Stimulated activated CD4-positive, alpha-beta T cell treated with anti-CD3 and anti-CD28 coated beads, Interleukin-4, amount 100 ng/mL, for 4 hours (primary cell): ENCODE measurements at places on chromosomes 2 and 18.

GRCh38 chr2:240811346-240812300, 8.4 kb downstream of the KIF1A start:
- DNase-seq = no peak

GRCh38 chr2:30684026-30684425, 123.2 kb downstream of the CAPN13 start:
- no peak for DNase-seq

- no peak for DNase-seq
These were observed 4.5 kb upstream of the TMBIM1 start for GRCh38 chr2:218296847-218297246.

- DNase-seq = no peak
These were observed 1140.4 kb downstream of the LRP1B start for GRCh38 chr2:140990416-140990815.

DNA sequence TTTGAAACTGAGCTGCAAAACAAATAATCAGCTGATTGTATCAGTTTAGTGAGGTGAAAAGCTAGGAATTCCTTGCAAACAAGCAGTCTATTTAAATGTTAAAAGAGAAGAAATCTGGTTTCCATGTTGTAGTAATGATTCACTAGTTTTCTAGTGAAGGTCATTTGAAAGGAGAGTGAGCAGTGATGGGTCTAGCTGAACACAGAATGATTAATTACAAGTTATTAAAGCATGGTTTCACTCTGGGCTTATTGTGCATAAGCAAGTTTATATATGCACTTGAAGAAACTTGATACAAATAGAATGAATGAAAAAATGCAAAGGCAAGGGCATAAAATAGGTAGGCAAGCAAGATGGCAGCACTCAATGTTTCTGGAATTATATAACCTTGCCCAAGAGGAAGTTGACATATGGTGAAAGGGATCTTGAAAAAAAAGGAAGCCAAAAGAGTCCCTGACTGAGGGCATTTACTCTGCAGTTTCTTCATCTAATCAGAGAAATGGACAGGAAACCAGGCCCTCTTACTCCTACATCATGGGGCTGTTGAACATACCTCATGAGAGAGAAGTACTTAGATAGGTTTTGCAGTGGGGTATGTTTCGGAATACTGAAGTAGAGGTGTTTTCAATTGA, 53.2 kb downstream of the PLCL1 start:
- no peak for DNase-seq

GRCh38 chr2:231169488-231169887, 28.9 kb upstream of the ARMC9 start:
- DNase-seq = no peak

DNA sequence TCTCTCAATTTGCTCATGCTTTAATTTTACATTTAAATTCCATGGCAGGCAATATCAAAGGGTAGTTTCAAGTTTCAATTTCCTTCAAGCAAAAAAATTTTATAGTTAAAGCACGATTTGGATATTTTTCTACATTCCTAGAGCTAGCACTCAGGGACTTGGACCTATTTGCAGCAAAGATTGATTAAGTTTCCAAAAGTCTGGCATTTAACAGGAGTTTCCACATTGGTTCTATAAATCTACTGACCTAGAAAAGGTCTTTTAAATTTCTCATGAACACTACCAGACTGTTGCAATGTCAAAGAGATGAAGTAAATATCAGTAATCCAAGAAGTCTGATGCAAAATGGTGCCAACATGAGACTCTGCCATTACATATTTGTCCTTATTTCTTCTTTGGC, 253.7 kb upstream of the LINC00305 start:
- no peak for DNase-seq

DNA sequence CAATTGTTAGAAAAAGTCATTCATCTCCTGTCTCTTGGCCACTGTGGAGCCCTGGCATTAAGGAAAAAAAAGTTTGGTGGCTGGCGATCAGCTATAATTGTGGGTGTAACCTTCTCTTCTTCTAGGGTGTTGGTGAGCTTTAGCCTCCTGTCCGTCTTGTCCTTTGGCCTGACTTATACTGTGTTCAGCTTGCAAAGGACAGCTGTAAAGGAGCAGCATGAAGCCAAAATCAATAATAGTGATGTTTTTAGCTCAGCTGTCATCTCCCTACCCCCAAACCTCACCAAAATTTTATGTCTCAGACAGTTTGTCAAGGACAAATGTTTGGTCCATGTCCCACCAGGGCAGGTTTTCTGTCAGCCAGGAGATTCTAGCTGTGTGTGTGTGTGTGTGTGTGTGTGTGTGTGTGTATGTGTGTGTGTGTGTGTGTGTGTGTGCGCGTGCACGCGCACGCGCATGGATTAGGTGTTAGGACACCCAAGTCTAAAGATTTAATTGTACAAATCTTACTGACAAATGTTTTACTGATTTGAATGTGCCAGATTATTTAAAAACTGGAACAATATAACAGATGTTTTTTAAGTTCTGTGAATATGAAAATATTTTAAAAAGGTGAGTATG, 109.2 kb downstream of the PTPRM start:
- no peak for DNase-seq

GRCh38 chr2:173355866-173356508, 1.3 kb downstream of the CDCA7 start:
- DNase-seq = no peak

- DNase-seq = no peak
These were observed 68.7 kb upstream of the WIPF1 start for GRCh38 chr2:174666312-174666711.

GRCh38 chr2:104944495-104944894, 90.6 kb downstream of the POU3F3 start:
- no peak for DNase-seq

- no peak for DNase-seq
These were observed 890.1 kb upstream of the PIK3C3 start for GRCh38 chr18:41064916-41065315.

GRCh38 chr2:88247531-88247930, 77.4 kb downstream of the THNSL2 start:
- peak; percentile 5 for DNase-seq

DNA sequence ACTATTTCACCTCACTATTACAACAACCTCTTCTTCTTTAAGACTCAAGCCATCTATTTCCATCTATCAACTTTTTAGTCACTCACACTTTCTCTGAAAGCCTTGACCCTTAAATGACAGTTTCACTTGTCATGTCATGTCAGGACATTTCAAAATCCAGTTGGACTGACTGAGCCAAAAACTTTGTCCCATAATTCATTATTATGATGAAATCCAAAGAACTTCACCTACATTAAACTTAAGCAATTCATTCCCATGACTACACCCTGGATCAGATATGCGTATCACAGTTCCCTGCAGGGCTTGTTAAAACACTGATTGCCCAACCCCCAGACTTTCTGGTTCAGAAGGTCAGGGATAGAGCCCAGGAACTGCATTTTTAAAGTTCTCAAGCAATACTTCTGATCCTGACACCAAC, 26.5 kb downstream of the LDAH start:
- DNase-seq = no peak

DNA sequence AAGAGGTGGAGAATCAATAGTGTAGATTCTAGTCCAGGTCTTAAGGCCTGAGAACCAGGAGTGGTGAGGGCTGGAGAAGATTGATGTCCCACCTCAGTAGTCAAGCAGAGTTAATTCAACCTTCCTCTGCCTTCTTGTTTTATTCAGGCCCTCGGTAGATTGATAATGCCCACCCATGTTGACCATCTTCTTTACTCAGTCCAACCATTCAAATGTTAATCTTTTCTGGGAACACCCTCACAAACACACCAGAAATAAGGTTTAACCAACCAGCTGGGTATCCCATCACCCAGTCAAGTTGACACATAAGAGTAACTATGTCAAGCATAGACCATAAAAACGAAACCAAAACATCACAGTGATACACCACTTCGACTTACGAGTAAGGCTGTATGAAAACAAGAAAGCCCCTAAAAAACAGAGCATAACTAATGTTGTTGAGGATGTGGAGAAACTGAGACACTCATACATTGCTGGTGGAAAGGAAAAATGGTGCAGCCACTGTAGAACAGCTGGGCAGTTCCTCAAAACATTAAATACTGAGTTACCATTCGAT, 57.5 kb downstream of the SLC35F5 start:
- no peak for DNase-seq

DNA sequence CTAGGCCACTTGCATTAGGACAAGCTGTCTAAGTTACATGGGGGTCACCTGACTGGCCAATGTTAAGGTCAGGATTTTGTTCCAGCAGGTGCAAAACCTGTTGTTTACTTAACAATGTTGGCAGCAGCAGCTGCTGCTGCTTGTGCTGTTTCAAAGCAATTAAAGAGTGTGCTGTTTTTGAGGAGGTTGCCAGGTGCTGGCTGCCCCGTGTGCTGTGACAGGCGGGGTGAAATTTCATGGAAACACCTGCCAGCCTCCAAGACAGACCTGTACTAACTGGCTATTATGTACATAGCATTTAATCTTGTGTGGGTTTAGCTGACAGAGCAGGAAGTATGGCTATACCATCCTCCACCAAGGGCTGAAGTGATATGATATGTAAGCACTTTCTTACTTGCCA, 224.9 kb downstream of the ASXL3 start:
- no peak for DNase-seq

DNA sequence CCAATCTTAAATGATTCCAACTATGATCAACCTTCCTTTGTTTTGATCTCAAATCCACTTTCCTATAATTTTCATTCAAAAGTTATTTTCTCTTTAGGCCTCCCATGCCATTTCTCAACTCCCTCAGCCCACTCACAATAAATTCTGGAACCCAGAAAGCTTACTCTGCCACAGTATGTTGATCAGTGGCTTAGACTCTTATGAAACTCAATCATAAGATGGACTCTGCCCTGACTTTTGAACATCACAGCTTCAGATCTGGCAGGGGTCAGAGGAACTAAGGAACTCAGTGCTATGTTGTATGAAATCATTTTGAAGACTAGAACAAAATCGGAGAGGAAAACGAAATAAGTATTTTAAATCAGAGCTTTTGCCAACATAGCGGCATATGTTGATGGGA, 59.8 kb upstream of the LGALSL start:
- no peak for DNase-seq

DNA sequence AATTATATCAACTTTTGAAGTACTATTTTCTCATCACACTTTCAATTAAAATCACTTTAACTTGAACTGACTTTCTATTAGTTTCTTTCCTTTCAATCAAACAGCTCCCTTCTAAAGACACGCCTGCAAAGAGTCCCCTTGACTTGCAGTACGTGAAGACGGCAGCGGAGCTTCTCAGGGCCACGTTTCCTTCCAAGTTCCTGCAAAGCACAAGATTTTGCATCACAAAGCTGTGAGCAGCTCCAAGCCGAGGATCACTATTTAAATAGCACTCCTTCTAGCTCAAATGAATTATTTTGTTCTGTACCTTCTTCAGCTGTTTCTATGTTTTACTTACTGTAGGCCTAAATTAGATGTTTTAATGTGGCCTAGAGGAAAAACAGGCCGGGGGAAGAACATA, 30.8 kb downstream of the SH3YL1 start:
- no peak for DNase-seq

DNA sequence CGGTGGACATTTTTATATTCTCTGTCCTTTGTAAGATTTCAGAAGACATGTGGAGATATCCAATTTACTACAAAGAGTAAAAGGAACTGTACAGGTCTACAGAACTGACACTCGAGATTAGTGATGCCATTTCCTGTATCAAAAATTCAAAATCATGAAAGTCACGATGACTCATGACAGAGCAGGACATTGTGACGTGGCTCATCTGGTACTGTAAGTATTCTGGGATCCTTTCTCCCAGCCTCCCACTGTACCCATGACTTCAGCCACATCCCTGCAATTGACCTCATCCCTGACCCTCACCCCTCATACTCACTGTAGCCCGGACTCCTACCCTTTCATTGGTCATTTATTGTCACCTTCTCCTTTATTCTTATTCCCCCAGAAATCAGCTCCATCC, 736.5 kb downstream of the EPHA4 start:
- DNase-seq = no peak

GRCh38 chr2:96409081-96409819, 73.7 kb downstream of the NCAPH start:
- no peak for DNase-seq

DNA sequence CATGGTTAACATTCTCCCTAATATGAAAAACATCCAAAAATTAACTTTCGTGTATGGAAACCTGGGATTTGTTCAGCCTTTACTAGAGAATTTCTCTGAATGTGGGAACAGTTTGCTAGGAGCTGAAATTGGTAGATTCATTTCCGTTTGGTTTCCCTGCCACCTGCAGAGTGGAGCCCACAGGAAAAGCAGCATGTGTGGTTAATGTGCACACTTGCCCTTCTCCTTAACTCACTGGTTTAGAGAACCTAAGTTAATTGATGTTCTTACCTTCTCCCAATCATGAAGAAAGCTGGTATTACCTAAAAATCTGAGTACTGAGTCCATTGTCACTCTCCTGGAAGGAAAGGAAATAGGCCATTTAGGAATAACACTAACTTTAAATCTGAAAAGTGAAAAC, 37.6 kb upstream of the ASXL3 start:
- DNase-seq = no peak

DNA sequence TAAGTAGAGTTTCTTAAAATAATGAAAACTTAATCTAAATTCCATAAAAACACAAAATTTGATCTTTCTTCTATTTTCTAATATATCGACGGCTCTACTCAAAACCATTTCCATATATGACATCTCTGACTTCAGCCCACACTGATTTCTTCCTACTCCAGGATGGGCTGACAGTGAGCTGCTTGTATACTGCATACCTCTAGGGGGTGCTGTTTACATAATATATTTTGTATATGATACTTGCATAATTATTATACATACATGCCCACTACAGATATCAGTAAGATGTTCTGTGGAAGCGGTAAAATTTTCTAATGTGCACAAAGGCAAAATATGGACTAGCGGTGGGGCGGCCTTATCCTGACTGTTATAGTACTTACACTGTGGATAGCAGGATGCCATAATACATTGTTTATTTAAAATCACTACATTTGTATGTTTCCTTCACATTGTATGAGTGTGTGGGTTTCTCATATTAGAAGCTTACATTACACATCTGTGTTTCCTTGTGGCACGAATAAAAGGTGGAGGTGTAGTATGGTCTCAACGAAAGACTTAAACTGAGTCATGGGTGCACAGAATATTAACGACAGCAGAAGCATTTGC, 66.1 kb upstream of the NXPH2 start:
- no peak for DNase-seq

DNA sequence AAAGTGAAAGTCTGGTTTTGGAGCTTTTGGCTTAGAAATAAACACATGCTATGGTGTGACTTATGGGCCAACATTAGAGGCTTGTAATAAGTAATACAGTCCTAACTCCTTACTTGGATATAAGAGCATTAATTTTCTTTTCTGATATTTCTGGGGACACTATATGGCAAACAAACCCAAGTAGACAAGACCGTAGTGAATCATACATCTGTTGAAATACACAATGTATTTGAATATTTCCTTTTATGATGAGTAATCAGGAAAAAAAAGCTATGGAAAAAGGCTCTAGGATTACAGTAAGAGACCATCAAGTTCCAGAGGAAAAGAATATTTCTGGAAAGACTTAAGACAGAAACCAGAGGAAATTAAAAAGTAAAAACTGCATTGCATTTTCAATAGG, 146.0 kb upstream of the CYP26B1 start:
- no peak for DNase-seq

DNA sequence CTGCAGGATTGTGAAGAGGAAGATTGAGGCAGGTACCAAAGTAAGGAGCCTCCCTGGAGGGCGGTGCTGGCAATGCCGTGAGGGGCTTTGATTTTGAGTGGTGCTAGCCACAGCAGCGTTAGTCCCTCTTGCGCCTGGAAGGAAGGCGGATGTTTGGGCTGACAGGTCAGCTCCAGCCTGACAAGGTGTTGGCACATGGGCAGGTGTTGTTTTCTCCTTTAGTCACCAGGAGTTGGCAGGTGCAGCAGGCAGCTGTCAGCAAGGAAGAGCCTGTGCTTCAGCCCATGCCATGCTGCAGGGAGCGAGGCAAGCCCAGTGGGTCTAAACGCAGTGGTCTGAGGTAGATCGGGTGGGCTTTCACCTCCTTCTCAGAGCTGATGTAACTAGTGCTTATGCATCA, 8.5 kb downstream of the SEC11C start:
- no peak for DNase-seq
